KBM-7 (cell line): ENCODE measurements at places on chromosomes 2 and 18.

- DNase-seq, result no peak
Measured at GRCh38 chr2:20515290-20516220, 68.7 kb downstream of the RHOB start.

DNA sequence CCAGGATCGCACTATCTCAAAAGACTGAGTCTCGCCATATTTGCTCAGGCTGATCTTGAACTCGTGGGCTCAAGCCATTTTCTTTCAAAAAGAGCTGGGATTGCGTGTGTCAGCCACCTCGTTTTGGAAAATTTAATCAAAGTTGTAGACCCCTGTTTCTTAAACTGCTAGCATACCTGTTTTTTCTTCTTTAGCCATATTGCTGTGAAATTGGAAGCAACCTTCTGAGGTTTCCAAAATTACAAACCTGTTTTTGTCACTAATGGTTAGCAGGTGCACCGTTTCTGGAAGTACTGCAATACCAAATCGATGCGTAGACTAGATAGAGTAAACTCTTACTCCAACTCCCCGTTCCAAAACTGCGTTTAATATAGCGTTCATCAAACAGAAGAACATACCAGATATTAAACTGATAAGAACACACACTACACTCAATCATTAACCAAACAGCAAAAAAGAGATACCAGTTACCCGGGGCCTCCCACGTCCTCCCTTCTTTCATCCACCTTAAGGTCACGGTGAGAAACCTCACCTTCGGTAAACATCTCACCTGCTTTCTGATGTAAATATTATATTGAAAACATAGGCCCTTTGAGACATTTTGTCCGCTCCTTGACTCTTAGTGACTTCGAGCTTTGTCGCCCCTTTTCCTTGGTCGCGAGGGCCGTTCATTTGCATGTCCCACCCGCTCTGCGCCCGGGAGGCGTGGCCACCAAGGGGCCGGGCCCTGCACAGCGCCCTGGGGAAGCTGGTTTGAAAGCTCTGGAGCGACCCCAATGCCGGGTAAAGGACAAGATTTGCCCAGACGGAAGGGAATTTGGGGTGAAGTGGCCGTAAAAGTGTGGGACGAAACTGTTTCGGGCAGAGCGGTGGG, at the start of gene RNU2-63P:
Gene RNU2-63P, minus strand, starts transcription at position 462 of the 874 bp plus-strand sequence.
- DNase-seq, result peak; percentile 91

GRCh38 chr2:198096965-198097364, 292.6 kb downstream of the PLCL1 start:
- DNase-seq, result no peak

DNA sequence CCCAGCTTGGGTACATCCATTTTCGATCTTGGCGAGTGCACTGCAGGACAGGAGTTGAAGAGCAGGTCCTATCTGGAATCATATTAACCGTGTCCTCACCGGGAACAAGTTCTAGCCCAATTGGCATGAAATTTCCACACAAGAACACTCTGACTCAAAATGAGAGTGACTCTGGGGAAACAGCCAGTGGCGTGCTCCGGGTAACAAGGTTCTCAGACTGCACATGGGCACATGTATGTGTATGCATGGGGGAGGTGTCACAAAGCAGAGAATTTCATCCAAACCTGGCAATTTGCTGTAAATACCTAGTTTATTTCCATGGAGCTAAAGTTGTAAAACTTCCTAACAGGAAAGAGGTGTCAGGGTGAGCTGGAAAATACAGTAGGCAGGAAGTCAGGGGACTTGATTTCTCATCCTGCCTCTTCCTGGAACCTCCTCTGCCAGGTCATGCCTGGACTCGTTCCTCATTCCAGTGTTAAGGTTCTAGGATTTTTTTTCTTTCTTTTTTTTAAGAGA, 1.7 kb downstream of the TUBB6 start:
- DNase-seq, result peak; percentile 51

DNA sequence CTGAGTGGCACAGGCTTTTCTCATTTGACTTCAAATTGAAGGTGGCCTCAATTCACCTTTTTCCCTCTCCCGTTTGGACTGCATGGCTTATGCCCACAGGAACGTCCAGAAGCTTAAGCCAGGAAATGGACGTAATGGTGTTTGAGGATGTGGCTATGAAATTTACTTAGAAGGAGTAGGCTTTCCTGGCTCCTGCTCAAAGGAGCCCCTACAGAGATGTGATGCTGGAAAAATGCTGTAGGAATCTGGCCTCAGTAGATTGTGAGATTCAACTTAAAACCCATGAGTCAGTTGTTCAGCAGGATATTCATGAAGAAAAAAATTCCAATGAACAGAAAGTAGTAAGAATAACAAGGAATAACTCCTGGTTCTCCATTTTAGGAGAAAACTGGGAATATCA, 129.0 kb downstream of the ICOS start:
- DNase-seq, result no peak

- DNase-seq, result no peak
Measured at GRCh38 chr2:226431288-226431948, 368.2 kb downstream of the IRS1 start.

DNA sequence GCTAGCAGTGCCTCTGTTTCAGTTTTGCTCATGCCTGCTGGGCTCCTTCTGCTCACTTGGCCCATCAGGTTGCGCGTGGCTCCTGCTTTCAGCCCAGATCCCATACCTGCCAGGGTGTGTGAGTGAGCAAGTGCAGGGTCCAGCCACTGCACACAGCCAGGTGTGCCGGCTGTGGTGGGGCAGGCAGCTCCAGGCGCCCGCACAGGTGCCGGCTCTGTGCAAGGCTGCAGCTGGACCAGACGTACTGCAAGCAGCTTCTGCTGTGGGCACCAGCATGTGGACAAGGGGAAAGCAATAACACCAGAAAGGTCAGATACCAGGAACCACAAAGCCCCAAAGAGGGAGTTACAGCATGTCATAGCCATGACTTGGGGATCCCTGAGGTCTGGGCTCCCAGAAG, 5.6 kb upstream of the PCARE start:
- no peak for DNase-seq

- DNase-seq, result no peak
Measured at GRCh38 chr18:61770279-61770678, 122.5 kb downstream of the RNF152 start.

GRCh38 chr2:70354264-70354949, 52.5 kb upstream of the FAM136A start:
- no peak for DNase-seq

- peak; percentile 32 for DNase-seq
Measured at GRCh38 chr2:233865838-233866237, 2.3 kb downstream of the MSL3B start.

DNA sequence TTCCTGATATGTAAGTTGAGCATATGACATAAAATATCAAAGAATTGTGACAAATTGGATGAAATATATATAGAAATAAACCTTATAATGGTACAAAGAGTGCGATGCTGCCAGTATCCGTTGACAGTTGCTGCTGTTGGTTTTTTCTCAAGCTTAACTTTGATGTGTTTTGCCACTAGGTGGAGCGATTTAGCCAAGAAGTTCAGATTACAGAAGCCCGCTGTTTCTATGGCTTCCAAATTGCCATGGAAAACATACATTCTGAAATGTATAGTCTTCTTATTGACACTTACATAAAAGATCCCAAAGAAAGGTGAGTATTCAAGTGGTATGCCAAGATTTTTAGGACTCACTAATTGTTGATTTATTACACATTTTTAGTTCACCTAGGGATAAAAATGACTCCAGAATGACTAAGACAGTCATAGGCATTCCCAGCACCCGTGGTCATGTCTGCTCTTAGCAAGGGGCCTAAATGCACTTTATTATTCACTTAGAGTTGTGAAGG, 2.1 kb downstream of the RRM2 start:
- DNase-seq, result peak; percentile 85

DNA sequence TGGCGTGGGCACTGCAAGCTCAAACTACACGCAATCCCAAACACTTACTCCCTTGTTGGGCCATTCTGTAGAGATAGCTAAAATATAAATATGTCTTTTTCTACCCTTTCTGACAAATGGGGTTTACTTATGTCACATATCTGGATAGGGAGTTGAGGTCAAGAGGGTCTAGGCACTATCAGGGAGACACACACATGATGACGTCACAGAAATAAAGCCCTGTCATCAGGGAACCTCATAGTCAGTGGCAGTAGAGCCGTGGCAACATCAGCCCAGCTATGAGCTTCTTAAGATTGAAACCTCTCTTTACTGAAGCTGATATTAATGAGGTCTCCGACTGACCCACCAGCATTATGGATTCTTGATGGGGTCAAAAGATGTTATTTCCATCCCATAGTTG, 234.6 kb upstream of the CDH7 start:
- DNase-seq, result no peak
